ENCODE measurements at places on chromosomes 13 and 19. TPM values are rescaled to one million over a fixed set of nuclear protein-coding genes. Genes with fewer than 3 reads are reported as not detected.

LGALS7 gene
- not detected for total RNA-seq

DNA sequence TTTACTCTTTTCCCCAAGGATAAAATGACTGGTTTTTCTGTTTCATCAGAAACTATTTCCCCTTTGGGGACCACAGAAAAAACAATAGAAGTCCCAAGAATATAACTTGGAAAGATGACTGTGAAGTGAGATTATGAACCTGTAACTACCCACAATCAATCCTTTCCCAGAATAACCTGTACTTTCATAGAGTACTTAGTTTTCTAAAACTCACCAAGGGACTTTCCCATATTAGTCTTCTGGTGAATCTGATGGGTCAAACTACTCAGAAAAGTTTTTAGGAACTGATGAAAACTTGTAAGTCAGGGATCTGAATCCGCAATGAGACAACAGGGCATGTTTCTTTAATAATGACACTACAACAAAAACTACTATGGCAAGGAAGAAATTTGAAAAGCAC is 62.6 kb downstream of the STK24 start:
- ATAC-seq: no peak

ZIC5 gene
- not detected for total RNA-seq

DNA sequence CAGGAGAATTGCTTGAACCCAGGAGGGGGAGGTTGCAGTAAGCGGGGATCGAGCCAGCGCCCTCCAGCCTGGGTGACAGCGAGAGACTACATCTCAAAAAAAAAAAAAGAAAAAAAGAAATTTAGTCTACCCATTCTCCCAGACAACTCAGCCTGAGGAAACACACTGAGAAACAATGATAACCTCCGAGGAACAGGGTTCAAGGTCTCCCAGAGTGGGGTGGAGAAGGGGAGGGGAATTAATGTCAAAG is 1.4 kb upstream of the VASP start:
- no peak for ATAC-seq

TJP3 gene
- not detected for total RNA-seq

SPRED3 gene
- total RNA-seq: 0.05 TPM

- no peak for ATAC-seq
Observed at GRCh38 chr19:10332158-10332964, 968 bp downstream of the RAVER1 start.

ENOX1 gene
- 1.8 TPM for total RNA-seq

CPAMD8 gene
- 8.8 TPM for total RNA-seq

GRCh38 chr13:79108914-79109643 is 297.0 kb downstream of the RBM26 start:
- ATAC-seq: no peak

- ATAC-seq: no peak
Observed at GRCh38 chr19:15300533-15301197, 31.7 kb downstream of the BRD4 start.

DNA sequence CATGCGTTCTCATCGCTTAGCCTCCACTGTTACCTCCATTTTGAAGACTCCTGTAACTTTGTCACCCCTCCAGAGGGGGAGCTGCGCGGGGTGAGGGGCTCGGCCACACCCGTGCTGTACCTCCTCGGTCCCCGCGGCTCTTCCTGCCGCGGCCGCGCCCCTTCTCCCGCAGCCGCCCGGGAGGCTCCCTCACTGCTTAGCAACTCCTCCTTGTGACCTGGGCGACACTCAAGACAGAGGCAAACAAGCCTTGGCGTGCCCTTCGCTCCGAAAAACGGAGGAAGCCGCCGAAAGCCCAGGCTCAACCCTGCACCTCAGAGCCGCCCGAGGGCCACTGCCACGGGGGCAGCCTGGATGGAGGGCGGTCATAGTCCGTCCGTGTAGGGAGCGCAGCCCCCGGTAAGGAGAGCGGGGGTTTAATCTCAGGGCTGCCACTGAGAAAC is 494.3 kb downstream of the FOXO1 start:
- ATAC-seq: no peak

GRCh38 chr19:52646571-52647217 is 8.5 kb upstream of the ZNF83 start:
- ATAC-seq: no peak

DNA sequence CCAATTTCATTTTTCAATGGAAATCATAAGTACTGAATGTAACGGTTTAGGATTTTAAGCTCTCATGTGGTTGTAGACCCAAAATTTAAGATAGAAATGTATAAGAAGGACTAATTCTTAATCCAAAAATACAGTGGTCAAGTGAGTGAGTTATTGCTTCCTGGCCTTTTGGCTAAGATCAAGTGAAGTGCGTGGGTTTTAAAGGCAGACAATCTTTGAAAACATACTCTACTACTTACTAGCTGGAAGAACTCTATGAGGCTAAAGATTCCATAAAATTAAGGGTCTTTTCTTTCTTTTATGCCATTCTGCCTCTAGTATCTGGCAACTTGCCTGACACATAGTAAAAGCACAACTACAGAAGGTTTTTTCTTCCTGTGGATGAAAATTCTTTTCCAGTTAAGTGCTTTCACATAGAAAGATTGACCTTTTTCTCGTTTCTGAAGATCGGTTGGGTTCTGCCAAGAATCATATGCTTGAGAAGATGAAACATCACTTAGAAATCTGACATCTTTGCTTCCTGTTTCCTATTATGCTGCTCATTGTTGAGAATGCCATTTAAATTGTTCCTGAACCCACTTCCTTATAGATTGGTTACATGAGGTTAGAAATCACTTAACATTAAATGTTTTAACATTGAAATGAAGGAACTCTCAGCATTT is 26.4 kb upstream of the SCEL start:
- ATAC-seq: no peak

HIPK4 gene
- not detected for total RNA-seq

IRGC gene
- total RNA-seq: not detected

GRCh38 chr19:4018140-4018613 is 10.6 kb downstream of the PIAS4 start:
- ATAC-seq: no peak

SYNE4 gene
- total RNA-seq: 0.62 TPM

LPAR2 gene
- total RNA-seq: 1.4 TPM

DNA sequence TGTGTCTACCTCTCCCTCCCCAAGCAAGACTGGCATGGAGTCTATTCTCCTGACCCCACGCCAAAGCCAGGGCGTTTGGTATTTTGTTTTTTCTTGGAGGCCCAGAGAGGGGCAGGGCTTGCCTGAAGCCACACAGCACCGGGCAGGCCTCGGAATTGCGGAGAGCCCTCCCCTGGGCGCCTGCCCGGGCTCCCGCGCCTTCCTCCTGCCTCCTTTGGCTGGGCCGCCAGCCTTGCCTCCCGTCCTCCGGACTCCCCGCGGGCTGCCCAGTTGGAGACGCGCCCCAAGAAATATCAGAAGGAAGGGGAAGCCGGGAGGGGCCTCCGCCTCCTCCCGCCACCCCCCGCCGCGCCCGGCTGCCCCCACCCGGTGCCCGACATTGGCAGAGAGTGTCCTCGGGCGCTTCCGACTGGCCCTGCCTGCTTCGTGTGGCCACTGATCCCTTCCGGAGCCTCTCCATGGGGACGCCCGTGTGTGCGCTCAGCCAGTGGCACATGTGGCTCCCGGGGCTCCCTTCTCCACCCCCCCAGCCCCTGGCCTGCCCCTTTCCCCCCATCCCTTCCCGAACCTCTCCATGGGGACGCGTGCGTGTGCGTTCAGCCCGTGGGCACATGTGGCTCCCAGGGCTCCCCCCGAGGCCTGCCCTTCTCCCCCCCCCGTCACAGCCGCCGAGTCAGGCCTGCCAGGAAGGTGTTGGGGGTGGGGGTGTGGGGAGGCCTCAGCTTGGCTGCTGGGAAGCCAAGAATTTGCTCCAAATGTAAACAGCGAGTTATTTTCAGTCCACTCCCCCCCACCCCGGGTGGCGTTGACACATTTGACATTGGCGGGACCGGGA is 37.3 kb downstream of the NFIC start:
- peak; percentile 83 for ATAC-seq

- peak; percentile 61 for ATAC-seq
Observed at GRCh38 chr13:101942038-101942437, 459.8 kb downstream of the FGF14 start.

GRCh38 chr19:53868892-53869804 is 1.5 kb downstream of the MYADM start:
- ATAC-seq: peak; percentile 73

- ATAC-seq: no peak
Observed at GRCh38 chr19:17879466-17879865, 7.7 kb downstream of the SLC5A5 start.

CD37 gene
- total RNA-seq: 4.9 TPM

GRCh38 chr19:10699650-10700335 is 1.4 kb upstream of the QTRT1 start:
- ATAC-seq: no peak

DNA sequence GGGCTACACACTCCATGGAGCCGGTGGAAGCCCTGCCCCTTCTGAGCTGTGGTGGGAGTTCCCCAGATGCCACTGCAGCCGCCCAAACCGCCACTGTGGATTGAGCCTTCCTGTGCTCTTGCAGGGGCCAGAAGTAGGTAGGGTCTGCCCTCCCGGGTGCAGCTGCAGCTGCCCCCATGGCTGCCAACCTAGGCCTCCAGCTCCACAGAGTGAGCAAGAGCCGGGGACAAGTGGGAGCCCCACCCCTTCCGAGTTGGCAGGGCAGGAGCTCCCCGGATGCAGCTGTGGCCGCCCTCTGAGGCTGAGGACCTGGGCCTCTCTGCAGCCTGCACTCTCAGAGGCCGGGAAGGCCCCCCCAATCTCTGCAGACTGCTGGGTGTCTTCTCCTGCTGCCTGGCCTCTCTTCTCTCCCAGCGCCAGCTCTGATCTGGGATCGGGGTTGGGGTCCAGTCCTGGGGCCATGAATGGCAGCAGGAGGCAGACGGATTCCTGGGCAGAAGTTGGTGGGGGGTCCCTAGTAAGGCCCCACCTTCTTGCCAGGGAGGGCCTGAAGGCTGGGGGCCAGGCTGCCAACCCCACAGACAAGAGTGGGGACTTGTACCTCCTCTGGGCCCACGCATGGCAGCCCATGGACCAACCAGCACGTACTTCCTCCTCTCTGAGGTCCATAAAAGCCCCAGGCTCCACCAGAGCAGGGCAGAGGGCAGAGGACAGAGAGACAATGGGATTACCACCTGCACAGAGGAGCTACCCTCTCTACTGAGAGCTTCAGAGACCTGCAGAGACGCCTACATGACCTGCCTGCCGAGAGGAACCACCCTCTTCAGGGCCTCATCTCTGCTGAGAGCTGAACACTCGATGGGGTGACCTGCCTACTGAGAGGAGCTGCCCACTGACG is 28.9 kb downstream of the AP2S1 start:
- no peak for ATAC-seq

GRCh38 chr13:113585896-113586295 is 1.3 kb downstream of the TFDP1 start:
- ATAC-seq: no peak

DNA sequence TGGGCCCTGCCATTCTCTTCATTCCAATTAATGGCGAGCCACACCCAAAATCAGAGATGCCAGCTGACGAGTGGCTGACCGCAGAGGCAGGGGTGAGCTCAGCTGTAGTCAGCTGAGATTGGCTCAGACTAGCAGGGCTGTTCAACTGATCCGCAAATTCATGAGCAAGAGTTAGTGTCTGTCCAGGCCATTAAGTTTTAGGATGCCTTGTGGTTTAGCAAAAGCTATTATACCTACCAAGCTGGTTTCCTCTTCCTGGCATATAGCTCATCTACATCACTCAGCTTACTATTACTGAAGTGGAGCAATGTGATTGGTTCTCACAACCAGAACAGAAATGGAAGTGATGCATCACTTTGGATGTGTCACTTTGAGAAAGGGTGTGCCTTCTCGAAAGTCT is 148.7 kb downstream of the NALCN start:
- ATAC-seq: no peak
